Activated CD4-positive, alpha-beta T cell treated with anti-CD3 and anti-CD28 coated beads for 4 hours (primary cell): ENCODE measurements at places on chromosomes 11 and 22.

- DNase-seq, result no peak
Observed at GRCh38 chr11:33172345-33172744, 11.1 kb upstream of the CSTF3 start.

DNA sequence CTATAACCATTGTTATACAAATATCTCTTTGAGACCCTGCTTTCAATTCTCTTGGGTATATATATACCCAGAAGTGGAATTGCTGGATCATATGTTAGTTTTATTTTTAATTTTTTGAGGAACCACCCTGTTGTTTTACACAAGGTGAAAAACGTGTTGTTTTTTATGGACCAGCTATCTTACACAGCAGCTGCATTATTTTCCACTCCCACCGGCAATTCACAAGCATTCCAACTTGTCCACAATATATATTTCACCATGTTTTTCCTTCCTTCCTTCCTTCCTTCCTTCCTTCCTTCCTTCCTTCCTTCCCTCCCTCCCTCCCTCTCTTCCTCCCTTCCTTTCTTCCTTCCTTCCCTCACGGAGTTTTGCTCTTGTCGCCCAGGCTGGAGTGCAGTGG lies 6.3 kb upstream of the APOL5 start:
- no peak for DNase-seq

DNA sequence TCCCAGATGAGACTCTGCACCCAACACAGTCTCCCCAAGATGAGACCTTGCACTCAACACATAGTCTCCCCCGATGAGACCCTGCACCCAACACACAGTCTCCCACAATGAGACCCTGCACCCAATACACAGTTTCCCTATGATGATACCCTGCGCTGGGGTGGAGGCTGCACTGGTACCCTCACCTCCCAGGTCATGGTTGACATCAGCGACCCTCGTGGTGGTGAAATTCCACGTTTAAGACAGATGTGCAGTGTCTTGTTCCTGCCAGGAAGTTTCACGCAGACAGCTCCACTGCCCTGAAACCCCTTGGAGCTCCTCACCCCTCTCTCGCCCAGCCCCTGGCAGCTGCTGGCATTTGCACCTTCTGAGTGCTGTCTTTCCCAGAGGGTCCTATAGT lies 9.5 kb downstream of the MUC5AC start:
- DNase-seq, result no peak

- DNase-seq, result no peak
Observed at GRCh38 chr11:80451105-80451504, 1010.3 kb upstream of the TENM4 start.

DNA sequence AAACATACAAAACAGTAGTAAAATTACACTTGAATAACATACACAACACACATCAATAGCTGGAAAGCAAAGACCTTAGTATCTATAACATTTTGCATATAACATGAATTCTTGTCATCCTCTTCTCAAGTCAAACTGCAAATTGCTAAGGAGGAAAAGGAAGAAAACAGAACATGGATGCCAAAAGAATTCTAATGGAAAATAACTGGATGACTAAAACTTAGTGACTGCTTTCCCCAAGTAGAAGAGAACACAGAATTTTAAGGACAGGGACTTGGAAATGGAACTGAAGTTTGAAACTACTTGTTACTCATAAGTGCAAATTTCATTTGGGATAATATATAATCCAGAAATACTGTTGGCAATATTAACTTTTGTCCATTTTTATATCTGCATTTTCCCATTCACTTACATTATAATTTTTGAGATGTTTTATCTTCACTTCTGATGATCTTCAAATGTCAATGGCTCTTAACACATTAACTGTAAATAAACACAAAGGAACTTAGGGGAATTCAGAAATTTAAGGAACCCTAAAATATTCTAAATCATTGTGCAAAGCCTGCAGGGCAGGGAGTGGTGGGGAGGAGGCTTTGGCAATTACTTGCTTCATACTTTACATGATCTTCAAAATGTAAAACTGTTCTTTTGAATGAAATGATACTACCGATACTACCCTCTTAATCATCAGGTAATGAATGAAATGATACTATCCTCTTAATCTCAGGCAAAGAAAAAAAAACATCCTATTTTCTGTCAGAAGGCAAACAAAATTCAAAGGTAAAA lies 9.9 kb downstream of the MTMR2 start:
- no peak for DNase-seq
